ENCODE measurements at places on chromosomes 6 and 20. TPM values are rescaled to one million over a fixed set of nuclear protein-coding genes. Genes with fewer than 3 reads are reported as not detected.
A peak's percentile ranks its signal among the peaks of the same experiment; 100 is the strongest.

- DNase-seq: peak; percentile 34
These were observed 395.5 kb upstream of the RUNX2 start for GRCh38 chr6:44932651-44933091.

DNA sequence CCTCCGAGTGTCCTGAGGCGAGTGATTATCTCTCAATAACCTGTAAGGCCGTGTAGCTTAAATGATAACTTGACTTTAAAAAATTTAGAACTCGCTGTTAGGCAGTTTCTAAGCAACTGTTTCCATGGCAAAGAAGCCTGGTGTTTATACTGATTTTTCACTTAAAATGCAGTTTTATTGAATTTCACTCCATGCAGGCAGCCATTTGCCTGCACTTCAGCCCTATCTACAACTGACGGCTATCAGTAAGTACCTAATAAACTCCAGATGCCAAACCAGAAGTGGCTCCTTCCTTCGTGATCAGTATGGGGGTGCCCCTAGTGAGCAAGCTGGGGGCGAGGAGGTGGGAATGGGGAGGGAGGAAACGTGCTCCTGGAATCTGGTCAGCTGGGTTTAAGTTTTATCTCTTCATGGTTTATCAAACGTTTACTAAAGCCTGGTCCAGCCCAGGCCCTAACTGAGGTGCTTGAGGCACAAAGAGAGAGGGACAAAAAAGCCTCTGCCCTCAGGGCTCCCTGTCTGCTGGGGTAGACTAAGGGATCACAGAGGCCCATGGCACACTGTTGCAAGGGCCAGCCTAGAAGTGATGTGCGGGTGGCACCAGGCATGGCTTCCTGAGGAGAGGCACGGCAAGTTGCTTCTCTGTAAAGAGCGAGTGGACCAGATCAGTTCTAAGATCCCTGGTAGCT lies 45.5 kb downstream of the TTI1 start:
- DNase-seq: no peak

The TGIF2 gene
- 52.1 TPM for total RNA-seq

GRCh38 chr20:24640686-24641085 lies 171.3 kb downstream of the SYNDIG1 start:
- DNase-seq: no peak

GRCh38 chr6:22899426-22899825 lies 330.1 kb downstream of the HDGFL1 start:
- DNase-seq: no peak

The RANBP9 gene
- 54.9 TPM for total RNA-seq

The CDSN gene
- not detected for total RNA-seq

The TJAP1 gene
- 37.2 TPM for total RNA-seq

DNA sequence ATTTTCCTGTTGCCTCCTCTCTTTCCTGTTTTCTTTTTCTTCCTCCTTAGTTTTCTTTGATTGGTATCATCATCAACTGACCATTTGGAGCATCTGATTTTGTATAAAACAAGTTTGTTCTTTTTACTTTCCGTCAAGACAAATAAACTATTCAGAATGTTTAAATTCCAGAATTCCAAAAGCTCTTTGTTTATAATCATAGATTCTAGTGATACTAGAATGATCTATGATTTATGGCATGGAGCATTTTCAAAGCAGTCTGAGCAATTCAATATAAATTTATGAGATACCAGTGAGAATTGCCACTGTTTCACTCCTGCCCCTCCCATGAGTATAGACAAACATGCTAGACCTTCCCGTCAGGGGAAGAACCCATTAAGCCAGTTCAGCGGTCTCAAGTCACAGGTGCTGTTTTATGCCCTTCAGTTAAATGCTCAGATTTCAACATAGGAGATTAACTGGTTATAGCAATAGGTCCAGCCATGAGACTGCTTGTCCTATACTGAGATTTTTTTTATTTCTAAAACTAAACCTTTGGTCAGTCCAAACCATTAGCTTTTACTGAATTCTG lies 60.7 kb downstream of the GRIK2 start:
- DNase-seq: no peak

The TENT5A gene
- 0.76 TPM for total RNA-seq

DNA sequence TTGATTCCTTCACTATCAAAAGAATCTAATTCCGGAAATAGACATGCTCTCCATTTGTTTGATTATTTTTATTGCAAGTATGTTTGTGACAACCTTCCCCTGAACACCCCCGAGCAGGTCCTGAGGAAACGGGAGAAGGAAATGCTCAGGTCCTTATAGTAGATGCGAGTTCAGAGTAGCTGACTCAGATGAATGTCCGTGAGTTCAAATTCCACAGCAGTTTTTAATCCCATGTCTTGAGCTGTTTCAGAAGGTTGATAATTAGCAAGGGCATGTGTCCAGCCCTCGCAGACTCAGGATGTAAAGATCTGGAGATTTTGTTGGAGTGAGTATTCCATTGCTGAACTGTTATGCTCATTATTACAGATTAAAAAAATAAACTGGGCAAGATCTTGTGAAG lies 169.3 kb downstream of the BCAS1 start:
- DNase-seq: no peak

The HTR1E gene
- total RNA-seq: not detected

The C2 gene
- total RNA-seq: 1.6 TPM

DNA sequence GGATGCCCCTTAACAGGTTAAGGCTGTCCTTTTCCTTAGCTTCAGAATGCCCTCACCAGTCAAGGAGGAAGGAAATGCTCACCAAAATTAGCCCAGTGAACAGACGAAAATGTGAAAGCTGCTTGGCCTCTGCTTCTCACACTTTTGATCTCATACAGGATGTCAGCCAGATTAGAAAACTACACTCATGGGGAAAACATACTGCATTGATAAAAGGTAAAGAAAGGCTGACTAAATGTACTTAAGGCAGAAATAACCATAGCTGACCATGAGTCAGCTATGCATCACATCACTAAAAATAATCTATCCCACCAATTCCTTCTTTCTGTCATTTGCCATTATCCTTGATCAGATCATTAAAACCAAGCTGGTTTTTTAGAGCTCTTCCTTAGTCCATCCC lies 198.4 kb upstream of the TENT5A start:
- no peak for DNase-seq

The ZKSCAN8 gene
- total RNA-seq: 13.8 TPM

DNA sequence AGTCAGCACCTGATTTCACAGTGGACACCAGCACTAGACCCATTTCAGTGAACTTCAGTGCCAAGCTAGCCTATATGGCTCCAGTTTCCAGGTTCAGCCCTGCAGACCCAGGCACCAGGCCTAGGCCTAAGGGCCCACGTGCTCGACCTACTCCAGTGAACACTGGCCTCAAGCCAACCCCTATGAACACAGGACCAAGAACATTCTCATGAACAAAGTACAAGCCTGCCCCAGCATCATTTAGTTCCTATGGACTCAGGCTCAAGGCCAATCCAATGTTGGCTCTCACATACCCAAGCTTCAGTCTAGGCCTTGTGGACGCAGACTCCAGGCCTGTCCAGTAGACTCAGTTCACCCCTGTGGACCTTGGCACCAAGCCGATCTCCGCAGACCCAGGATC lies 385.5 kb downstream of the DHX35 start:
- no peak for DNase-seq

The C6orf141 gene
- 0.28 TPM for total RNA-seq

DNA sequence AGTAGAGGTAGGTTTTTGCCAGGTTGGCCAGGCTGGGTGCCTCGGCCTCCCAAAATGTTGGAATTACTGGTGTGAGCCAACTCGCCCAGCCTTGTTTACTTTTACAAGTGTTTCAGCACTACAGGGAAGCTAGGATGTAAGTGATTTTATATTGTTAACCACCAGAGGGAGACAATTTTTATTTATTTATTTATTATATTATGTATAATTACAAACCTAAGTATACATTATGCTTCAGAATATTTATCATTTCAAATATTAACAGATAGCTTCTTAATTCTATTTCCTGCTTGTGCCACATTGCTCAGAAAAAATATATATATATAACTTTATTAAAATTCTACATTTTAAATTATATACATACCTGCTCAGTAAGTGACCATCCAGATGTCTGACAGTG lies 9.8 kb downstream of the MMUT start:
- no peak for DNase-seq

DNA sequence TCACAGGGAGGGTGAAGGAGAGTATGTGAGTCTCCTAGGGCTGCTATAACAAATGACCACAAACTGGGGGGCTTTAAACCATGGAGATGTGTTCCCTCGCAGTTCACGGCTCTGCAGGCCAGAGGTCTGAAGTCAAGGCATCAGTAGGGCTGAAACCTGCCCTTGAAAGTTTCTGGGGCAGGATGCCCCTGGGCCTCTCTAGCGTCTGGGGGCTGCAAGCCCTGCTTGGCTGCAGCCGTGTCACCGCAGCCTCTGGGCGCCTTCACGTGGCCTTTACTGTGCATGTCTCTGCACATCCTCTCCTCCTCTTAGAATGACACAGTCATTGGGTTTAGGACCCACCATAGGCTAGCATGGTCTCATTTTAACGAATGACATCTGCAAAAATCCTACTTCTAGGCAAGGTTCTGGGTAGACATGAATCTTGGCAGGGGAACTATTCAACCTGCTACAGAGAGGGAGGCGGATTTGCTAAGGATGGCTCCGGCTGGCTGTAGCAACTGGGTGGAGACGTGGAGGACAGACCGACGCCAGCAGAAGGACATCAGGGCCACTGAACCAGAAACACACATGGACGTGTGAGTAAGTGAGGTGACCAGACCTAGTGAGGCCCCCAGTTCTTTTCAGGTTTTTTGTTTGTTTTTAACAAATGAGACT lies 58.6 kb downstream of the PHACTR3 start:
- DNase-seq: no peak

The RBBP8NL gene
- not detected for total RNA-seq

DNA sequence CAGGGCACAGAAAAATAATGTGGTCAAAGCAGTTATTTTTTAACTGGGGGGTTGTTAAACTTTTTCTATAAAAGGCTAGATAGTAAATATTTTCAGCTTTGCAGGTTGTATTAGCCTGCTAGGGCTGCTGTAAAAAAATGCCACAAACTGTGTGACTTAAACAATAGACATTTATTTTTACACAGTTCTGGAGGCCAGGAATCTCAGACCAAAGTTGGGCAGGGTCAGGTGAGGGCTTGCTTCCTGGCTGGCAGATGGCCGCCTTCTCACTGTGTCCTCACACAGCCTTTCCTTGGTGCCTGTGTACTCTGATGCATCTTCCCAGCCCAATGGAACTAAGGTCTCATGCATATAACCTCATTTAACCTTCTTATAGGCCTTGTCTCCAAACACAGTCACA lies 294.7 kb downstream of the PTPRT start:
- DNase-seq: no peak

DNA sequence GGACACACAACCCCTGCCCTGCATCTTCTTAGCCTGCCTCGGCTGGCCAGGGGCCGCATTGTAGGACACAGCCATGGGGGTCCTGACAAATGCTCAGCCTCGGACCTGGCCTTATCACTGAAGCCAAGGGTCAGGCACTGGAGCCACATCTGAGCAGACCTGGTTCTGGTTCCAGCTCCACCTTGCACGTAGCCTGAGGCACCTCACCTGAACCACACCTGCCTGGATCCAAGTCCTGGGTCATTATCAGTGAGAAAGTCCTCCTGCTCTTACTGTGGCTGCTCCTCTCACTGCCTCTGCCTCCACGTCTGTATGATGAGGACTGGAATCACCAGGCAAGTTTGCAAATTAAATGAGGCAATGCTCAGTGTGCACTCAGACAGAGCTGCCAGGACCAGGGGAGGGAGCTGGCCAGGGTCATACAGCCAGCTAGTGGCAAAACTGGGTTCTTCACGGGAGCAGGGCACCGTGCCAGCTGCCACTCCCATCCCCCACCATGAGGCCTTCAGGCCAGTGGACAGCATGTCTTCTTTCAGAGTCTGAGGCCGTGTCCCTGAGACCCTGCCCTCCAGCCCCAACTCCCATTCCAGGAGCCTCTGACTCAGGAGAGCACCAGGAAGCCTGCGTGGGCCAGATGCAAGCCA lies 40.2 kb downstream of the MRPL14 start:
- DNase-seq: no peak

The HDDC2 gene
- total RNA-seq: 131 TPM

GRCh38 chr6:165987483-165988301 lies 180.0 kb downstream of the TBXT start:
- DNase-seq: no peak

DNA sequence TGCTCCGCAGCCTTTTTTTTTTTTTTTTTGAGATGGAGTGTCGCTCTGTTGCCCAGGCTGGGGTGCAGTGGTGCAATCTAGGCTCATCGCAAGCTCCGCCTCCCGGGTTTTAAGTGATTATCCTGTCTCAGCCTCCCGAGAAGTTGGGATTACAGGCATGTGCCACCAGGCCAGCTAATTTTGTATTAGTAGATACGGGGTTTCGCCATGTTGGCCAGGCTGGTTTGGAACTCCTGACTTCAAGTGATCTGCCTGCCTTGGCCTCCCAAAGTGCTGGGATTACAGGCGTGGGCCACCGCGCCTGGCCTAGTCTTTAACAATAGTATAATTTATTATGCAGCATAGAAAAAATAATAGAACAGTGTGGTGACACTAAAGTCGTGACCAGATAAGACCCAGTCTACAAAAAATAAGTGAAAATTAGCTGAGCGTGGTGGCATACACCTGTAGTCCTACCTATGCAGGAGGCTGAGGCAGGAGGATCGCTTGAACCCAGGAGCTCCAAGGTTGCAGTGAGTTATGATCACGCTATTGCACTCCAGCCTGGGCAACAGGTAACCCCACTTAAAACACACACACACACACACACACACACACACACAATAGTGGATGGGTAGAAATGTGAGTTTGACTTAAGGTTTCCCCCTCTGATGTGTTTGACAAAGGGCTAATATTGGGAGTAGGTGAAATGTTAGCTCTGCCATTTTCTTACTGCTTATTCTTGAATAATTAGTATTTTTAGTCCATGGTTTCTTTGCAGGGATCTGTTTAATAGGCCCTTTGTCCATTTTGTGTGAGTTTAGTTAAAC lies 6.5 kb downstream of the PIM1 start:
- no peak for DNase-seq

The RREB1 gene
- total RNA-seq: 17.4 TPM

GRCh38 chr6:169701311-169701953 lies 397 bp downstream of the WDR27 start:
- peak; percentile 13 for DNase-seq

The F13A1 gene
- total RNA-seq: not detected

- DNase-seq: no peak
These were observed 19.4 kb downstream of the SAMD3 start for GRCh38 chr6:130203370-130203769.

DNA sequence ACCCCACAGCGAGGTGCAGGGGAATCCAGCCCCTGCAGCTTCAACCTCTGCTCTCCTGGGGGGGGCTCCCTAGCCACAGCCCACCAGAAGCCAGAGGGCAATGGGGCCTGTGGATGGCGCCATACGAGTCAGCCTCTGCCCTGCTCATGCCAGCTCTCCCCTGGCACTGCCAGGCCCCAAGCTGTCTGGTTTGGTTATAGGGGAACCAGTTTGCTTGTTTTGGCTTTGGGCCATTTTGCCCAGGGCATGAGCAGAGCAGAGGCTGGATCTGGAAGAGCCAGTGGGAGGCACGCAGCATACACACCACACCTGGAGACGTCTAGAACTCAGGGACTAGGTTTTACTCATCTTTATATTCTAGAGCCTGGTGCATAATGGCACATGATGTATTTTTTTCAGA lies 66.7 kb upstream of the SLC22A16 start:
- no peak for DNase-seq

GRCh38 chr20:40603057-40603651 lies 85.9 kb downstream of the MAFB start:
- no peak for DNase-seq
